ENCODE measurements at places on chromosomes 2 and 18. TPM values are rescaled to one million over a fixed set of nuclear protein-coding genes. Genes with fewer than 3 reads are reported as not detected.

Gene GALNT3
- 3.7 TPM for total RNA-seq

GRCh38 chr2:142199073-142199472, 68.3 kb upstream of the LRP1B start:
- DNase-seq, result no peak

- no peak for DNase-seq
Observed at GRCh38 chr2:7108792-7109532, 191.8 kb downstream of the RNF144A start.

GRCh38 chr2:20617081-20617575, 33.8 kb downstream of the HS1BP3 start:
- no peak for DNase-seq

- DNase-seq, result no peak
Observed at GRCh38 chr2:41881249-41881648, 166.6 kb upstream of the PKDCC start.

- DNase-seq, result no peak
Observed at GRCh38 chr2:191262436-191262835, 17.2 kb downstream of the MYO1B start.

Gene HMSD
- 5.1 TPM for total RNA-seq

Gene C2orf72
- 0.33 TPM for total RNA-seq

- DNase-seq, result no peak
Observed at GRCh38 chr2:215961981-215962380, 51.4 kb downstream of the MREG start.
